Caco-2 (cell line): ENCODE measurements at places on chromosomes 3 and 15.

DNA sequence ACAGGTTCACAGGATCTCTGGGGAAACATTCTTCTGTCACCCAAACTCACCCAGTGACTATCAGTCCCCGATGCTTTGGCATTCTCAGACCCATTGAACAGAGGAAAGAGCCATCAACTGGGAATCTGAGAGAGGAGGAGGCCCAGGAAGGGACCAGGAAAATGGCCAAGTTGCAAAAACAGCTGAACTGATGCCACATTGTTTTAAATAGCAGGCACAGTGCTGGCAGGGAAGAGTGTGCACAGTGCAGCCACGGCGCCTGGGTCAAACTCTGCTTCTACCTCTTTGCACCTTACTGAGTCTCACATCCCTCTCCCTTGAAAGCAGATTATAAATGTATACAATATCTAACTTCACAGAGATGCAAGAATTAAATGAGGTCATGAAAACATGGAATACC lies 66.4 kb downstream of the SRGAP3 start:
- no peak for DNase-seq

DNA sequence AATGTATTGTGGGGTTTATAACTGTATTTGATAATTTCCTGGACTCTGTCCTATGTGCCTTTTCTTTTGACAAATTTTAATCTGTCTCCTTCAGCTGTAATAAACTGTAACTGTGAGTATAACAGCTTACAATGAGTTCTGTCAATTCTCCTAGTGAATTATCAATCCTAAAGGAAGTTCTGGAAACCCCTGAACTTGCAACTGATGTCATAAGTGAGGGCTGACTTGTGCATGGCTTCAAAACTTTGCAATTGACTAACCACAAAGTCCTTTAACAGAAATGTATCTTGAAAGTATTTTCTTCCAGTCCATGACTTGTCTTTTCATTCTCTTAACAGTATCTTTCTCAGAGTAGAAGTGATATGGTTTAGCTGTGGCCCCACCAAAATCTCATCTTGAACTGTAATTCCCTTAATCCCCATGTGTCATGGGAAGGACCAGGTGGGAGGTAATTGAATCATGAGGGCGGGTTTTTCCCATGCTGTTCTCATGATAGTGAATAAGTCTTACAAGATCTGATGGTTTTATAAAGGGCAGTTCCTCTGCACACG lies 108.3 kb downstream of the TFDP2 start:
- DNase-seq, result no peak

GRCh38 chr3:194775731-194776130 lies 90.0 kb downstream of the FAM43A start:
- DNase-seq, result no peak

GRCh38 chr3:63364910-63365309 lies 86.8 kb downstream of the SYNPR start:
- no peak for DNase-seq

DNA sequence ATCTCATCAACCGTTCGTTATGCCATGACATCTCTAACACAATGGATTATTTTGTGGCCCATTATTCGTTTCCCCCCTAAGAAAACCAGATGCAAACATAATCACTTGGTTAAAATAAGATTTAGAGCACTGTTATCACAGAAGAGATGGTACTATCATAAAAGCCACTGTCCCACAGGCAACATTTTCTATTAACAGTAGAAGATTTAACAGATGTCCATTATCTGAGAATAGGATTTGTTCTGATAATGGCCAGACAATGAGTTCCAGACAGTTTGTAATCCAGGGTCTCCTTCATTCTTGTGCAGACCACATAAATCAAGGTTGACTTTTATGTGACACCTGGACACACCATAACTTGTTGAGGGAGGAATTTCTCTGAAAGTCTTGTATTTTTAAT lies 153.1 kb downstream of the CLSTN2 start:
- no peak for DNase-seq

GRCh38 chr3:15205482-15205933 lies 538 bp upstream of the CAPN7 start:
- DNase-seq, result no peak

DNA sequence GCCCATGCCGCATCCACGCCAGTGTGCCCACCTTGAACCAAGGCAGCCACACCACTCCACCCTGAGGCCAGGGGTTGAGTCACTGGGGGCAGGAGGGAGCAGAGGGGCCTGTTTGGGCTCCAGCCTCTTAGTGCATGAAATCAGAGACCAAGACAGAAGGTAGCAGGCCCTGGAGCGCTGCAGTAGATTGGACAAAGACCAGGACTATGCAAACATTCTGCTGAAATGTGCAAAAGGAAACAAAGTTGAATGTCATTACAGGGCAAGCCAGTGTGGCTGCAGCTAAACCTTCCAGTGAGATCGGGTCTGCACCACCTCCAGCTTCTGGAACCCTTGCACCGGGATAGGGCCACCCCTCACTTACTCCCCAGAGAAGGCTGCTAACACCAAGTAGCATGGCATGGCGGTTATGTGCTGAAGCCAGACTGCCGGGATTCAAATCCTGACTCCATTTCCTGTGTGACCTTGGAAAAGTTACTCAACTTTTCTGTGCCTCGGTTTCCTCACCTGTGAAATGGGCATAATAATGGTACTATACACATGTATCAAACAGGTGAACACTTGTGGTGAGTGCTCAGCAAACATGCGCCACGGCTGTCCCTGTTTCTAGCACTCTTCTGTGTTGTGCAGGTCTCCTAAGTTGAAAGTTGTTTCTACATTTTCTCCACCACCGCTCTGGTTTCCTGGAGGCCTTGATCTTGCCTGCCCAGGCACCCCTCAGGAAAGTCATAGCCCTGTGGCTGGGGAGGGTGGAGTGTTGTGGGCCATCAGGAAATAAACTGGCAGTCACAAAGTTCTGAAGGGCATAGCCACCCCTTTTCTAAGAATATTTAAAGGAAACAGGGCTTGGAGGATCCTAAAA lies 25.0 kb upstream of the GP9 start:
- DNase-seq, result no peak

- DNase-seq, result no peak
Measured at GRCh38 chr15:42955518-42955917, 34.9 kb upstream of the TTBK2 start.

DNA sequence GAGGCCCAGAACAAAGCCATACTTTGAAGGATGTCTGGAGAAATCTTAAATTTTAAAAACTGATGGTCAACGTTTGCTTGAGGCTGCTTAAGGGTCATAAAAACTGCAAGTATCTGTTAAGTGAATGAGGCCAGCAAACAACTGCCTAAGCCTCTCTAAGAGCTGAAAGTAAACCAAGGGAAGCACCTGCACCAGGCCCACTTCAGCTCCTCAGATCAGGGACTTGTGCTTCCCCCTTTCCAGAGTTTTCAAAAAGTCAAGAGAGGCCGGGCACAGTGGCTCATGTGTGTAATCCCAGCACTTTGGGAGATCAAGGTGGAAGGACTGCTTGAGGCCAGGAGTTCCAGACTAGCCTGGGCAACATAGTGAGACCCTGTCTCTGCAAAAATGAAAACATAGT lies 9.1 kb downstream of the FBXL22 start:
- no peak for DNase-seq

DNA sequence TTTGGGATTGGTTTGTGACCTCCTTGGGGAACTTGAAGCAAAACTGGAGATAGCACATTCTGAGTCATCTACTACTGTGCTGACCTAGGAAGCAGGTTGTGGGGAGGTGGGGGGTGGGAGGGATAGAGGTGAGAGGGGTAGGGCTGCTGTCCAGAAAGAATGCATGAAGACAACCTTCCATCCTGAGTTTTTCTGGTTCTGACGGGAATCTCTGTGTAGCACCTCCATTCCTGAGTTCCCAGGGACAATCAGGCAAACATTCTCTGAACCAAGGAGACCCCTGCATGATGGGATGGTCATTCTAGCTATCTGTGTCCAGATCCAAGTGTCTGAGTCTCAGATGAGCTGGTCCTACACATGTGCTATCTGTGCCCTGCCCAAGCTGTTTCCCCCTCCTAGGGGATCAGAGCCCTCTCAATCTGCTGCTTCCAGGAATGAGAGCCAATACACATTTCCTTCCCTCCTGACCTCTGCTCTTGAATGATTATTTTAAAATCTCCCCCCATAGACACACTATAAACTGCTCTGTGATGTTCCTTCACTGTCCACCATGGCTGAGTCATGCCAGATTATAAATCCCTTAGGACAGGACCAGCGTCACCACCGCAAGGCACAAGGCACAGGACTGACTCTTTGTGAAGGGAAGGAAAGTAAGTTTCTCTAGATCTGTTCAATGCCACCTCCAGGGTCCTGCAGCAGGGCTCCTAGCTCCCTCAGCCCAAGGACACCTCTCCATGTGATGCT lies 2.2 kb upstream of the CD276 start:
- DNase-seq, result no peak

DNA sequence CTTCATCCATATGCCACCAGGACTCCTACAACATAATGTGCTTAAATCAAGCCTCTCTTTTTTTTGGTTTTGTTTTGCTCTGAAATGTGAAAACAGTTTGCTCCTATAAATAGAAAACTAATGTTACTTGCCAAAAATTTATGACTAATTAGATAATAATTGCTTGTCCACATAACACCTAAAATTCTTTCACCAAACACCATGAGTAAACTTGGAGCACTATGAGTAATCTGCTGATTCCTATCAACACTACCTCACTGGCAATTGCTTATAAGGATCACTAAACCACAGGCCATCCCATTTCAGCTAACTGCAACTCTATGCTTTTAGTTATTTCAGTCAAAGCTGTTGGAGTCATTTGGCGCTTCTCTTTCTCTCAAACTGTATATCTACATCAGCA lies 252.7 kb downstream of the EPHA3 start:
- DNase-seq, result no peak

GRCh38 chr3:186241910-186242821 lies 119.9 kb downstream of the DGKG start:
- peak; percentile 70 for DNase-seq

GRCh38 chr15:31500766-31501449 lies 174.3 kb downstream of the KLF13 start:
- no peak for DNase-seq

DNA sequence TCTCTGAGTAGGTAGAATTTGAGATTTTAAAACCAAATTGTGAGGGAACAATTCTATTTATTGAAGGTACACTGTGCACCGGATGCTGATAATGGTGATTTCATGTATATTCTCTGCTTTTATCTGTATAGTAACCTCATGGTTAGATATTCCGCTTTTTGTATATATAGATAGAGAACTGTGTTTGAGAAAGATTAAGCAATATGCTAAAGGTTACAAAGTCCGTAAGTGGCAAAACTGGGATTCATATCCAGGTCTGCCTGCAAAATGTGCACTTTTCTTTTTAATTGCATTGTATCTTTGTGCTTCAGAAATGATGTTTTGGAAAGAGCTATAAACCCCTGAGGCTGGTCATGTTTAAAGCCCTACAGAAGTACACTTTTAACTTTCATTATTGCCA lies 635.4 kb upstream of the NECTIN3 start:
- no peak for DNase-seq

DNA sequence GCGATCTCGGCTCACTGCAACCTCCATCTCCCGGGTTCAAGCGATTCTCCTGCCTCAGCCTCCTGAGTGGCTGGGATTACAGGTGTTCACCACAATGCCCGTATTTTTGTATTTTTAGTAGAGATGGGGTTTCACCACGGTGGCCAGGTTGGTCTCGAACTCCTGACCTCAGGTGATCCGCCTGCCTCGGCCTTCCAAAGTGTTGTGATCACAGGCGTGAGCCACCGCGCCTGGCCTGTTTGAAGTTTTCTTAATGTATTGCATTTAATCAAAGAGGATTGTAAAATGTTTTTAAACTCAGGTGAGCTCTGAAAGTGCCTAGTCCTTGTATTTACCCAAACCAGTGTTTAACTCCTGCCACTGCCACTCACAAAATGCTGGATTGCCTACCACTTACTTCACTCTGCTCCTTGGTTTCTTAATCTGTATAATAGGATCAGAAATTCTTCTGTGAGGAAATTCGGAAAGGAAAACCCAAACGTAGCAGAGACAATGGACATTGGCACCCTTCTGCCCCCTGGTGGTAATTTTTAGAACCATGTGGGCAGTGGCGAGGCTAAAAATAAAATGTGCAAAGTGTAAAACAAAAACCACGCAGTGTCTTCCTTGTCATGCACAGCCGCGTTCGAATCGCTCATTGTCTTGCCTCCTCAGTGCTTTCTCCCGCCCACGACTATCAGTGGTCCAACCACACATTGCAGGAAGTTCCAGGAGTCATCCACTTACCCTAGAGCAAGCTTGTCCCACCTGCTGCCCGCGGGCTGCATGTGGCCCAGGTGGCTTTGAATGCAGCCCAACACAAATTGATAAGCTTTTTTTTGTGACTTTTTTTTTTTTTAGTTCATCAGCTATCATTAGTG lies 27.3 kb downstream of the CEP19 start:
- no peak for DNase-seq

DNA sequence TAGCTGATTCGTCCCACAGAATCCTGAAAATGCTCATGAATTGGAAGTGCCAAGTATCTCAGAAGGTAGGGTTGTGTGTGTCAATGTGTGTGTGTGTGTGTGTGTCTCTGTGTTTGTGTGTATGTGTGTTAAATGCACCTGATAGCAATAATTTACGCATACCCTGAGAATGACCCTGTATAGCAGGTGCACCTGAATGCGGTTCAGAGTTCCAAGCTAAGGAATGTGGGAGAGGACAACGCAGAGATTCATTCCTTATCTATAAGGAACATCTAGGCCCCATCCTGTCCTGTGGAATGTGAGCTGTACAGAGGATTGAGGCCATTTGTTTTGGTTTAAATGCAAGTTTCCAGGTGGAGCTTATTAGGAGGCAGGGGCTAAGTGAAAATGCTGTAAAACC lies 49.1 kb upstream of the NEDD4 start:
- DNase-seq, result peak; percentile 83
